ENCODE measurements at places on chromosomes 3 and 15. TPM values are rescaled to one million over a fixed set of nuclear protein-coding genes. Genes with fewer than 3 reads are reported as not detected.

ISLR gene
- total RNA-seq: 75.5 TPM

BUB1B gene
- total RNA-seq: not detected

ZPLD1 gene
- total RNA-seq: not detected

NMNAT3 gene
- 8.8 TPM for total RNA-seq

EFHB gene
- 8.7 TPM for total RNA-seq

SLC22A14 gene
- not detected for total RNA-seq

TBC1D21 gene
- total RNA-seq: not detected

KPNA4 gene
- 31.1 TPM for total RNA-seq

All from subcutaneous adipose tissue (tissue), 4 donors.